ENCODE measurements at places on chromosomes 7 and 10.
A peak's percentile ranks its signal among the peaks of the same experiment; 100 is the strongest.

DNA sequence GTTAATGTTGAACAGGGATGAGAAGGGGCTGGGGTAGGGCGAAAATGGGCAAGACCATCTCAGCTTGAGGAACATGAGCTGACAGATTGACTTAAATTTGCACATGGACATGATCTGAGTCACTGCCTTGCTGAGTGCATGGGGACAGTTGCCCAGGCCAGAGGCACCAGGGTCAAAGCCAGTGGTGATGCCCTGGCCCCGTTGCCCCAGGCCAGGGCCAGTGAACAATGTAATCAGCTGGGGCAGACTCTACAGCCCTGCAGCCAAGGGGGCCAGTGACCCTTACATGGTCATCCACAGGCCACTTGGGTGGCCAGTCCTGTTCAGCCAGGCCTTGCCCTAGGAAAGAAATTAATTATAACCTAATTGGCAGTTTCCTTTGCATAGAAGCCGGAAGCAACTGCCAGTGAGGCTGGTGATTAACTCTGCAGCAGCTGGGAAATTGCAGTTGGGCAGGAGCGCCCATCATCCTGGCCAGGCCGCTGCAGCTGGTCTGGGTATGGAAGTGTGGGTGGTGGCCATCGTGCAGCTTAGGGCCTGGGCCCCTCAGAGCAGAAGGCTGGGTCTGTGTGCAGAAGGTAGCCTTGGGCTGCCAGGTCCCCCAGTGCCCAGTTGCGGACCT, 9.6 kb downstream of the RET start:
- DNase-seq = no peak

DNA sequence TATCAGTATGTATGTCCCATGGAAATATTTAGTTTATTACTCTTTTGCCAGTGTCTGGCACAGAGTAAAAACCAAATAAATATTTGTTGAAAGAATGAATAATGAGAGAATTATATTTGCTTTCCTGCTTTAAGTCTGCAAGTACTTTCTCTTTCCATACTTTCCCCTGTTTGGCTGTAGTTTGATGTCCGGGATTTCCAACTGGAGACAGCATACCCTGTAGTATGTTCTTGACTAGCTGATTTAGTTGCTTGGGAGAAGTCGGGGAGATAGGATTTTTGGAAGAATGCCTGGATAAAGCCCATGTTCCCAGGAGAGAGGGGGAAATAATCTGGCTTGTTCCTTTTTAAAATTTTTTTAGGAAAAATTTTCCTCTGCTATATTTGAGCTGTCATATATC, 516.1 kb downstream of the CCSER2 start:
- no peak for DNase-seq

DNA sequence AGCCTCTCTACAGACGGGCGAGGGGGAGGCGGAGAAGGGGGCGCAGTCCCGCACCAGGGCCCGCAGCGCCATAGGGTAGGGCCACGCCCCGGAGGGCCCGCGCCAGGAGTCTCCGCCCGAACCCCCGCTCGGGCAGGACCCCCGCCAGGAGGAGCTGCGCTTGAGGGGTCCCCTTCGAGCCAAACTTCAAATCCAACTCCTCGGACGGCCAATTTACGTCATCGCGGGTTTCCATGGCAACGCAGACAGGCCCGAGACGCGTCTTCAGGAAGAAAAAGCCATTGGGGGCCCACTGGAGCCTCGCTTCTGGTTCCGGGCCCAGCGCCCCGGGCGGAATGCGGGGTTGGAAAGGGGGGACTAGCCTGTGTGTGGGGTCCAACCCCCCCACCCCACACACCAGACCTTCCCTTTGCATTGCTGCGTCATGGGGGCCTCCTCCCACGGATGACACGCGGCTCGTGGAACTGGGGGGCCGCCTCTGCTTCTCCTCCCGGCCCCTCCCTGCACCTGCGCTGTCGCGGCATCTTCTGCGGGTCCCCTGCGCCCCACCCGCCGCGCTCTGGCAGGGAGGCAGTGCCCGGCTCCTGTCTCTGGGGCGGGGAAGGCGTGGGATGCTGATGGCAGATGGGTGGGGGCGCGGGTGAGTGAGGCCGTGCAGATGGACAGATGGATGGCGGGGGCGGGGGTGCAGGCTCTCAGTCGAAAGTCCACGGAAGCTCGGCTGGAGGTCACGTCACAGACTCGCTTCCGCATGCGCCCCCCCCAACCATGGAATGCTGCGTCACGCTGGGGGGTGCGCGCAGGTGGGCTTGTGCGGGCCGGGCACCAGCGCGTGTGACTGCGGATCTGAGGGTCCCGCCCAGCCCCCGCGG, 1.2 kb downstream of the CALY start:
- DNase-seq = peak; percentile 56

DNA sequence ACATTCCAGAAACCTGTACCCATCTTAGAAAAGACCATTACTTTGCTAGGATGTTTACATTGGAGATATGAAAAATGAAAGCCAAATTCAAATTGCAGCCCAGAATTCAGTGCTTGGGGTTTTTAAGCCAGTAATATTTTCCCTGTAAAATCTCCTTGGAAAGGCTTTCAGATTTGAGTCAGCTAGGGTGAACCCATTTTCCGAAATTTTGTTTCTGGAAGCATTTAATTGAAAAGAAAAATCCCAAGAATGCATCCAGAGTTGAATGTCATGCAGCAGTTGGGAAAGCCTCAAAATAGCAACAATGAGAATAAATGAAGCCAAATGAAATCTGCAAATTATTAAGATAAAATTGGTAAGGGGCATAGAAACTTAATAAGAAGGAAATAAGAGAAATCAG, 106.4 kb downstream of the BMPER start:
- DNase-seq = peak; percentile 50

- no peak for DNase-seq
Observed at GRCh38 chr10:75444781-75445386, 13.5 kb downstream of the LRMDA start.

- no peak for DNase-seq
Observed at GRCh38 chr7:37209195-37209594, 239.5 kb downstream of the ELMO1 start.

- no peak for DNase-seq
Observed at GRCh38 chr7:139683137-139683921, 94.5 kb downstream of the HIPK2 start.

GRCh38 chr7:38232502-38233366, 40.7 kb downstream of the TARP start:
- no peak for DNase-seq

GRCh38 chr7:27173956-27174873, at the start of gene HOXA10:
Gene HOXA10 (minus strand): TSS chr7:27174320. CDS start chr7:27174306, 14 bp downstream.
- DNase-seq = no peak

DNA sequence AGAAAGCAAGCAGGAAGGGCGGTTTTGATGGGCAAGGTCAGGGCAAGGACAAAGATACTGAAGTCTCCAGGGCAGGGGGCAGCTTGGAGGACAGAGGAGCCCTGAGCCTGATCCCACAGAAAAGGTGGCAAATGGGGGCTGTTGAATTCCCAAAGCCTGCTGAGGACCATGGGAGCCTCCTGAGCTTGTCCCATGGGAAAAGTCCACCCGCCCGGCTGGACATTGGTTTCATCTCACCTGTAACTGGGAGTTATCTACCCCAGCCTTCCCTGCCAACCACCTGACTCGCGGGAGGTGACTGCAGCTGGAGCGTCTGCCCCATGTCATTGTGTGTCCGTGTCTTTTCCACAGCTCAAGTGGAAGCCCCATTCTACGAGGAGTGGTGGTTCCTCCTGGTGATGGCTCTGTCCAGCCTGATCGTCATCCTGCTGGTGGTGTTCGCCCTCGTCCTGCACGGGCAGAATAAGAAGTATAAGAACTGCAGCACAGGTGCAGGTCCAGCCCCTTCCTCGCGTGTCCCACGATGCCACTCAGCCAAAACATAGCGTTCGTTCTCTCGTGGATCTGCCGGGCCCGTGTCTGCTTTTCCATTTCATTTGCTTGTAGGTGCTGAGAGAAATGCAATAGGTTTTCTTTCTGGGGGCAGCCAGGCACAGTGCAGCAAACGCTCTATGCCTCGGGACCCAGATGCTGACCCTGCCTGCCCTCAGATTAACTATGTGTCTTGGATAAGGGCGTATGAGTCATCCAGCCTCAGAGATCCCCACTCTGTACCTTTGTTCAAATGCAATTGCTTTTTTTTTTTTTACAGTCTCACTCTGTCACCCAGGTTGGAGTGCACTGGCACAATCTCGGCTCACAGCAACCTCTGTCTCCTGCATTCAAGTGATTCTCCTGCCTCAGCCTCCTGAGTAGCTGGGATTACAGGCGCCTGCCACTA, 444.5 kb upstream of the FOXK1 start:
- no peak for DNase-seq

- DNase-seq = no peak
Observed at GRCh38 chr7:68185631-68186456, 1189.2 kb downstream of the TYW1 start.

- DNase-seq = no peak
Observed at GRCh38 chr7:30286749-30287148, 2.4 kb downstream of the ZNRF2 start.

DNA sequence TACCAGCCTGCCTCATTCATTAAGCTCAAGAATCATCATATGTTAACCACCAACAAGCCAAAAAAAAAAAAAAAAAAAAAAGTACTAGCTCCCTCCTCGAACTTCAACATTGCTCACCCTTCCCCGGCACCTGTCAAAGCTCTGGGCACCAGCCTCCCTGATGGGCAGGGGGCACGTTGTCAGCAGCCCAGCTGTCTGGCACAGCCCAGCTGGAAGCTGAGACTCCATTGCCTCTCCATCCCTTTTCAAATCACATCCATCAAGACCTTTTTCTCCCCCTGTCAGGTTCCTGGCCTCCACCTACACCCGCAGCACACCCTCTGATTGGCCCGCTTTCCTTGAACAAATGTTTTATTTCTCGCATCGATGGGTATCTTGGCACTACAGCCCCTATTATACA, 913.3 kb upstream of the AUTS2 start:
- no peak for DNase-seq

DNA sequence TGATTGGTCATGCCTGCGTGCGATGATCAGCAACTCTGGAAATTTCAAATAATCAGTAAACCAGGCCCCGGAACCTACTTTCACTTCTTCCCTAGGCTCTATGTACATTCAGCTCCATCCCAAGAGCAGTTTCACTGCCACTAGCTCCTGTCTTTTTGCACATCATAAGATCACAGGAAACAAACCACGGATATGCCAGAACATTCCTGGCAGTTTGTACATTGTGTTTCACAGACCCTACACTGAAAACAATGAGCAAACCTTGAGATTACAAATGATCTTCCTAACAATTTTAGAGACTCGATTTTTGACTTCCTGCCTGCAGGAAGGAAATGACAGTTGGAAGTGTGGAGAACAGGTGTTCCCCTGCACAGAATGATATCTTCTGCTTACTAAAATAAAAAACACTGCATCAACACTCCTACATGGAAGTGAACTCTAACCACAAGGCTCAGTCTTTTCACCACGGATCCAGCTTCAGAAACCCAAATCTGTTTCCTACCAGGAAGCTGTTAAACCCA, 7.6 kb upstream of the TMEM236 start:
- DNase-seq = no peak

- DNase-seq = peak; percentile 50
Observed at GRCh38 chr7:123865517-123866117, 20.6 kb downstream of the HYAL4 start.

DNA sequence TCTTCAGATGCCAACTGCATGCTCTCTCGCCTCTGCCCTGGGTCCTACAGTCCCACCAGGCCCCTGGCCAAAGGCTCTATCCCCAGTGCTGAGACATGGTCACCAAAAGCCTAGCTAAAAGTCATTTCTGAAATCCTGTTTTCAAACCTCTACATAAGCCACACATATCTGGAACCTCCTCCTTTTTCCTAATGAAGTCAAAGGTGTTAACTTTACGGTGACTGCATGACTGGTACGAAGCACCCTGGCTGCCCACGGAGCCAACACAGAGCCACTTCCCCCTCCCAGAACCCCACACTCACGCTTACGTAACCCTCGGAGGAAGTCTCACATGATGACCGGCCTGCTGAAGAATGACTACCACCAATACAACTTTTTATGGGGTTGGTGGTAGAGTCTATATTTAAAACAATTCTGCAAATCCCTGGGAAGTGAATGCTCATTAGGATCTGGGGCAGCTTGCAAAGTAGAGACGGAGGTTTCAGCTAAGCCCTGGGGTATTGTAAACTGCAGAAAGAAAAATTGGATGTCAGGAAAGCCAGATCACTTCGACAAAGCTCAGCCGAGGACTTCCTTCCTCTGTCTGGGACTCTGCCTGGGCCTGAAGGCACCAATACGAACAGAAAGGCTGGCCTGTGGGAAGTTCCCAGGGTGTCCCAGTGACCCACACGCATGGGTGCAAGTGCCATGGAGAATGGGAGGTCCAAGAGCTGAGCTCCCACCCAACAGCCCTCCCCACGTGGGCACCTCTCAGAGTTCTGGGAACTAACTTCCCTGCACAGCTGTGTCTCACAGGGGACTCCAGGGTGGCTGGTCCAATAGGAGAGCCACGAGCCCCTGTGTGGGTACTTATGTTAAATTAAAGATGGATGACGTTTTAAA, 50.7 kb downstream of the PDGFA start:
- DNase-seq = no peak

- no peak for DNase-seq
Observed at GRCh38 chr7:54933643-54934042, 85.2 kb upstream of the EGFR start.

DNA sequence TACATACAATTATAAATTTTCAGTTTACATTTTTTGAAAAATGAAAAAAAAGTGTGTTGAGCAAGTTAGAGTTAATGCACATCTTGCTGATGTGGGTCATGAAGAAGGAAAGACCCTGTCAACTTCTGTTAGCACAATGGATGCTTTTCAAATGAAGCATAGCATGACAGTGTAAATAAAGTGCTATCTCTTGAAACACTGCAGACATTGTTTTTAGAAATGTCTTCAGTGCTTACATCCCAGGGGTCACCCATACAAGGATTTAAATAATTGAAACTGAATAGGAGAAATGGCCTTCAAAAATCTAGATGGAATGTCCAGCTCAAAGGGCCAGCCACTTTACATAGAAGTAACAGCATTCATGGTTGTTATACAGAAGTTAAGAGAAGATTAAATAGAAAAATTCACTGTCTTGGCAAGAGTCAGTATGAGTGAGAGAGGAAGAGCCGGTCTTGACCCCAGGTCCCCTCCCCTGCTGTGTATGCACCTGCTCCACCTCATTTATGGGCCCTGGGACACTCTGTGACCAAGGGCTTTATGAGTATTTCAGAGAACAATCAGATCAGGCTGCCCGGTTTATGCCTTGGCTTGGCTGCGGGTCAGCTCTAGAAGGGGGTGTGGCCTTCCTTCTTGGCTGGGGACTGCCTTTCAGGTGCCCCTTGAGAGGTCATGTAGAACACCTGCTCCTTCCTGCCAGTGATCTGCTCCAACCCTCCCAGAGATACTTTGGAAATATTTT, 237.7 kb upstream of the TMEM72 start:
- DNase-seq = peak; percentile 21

Data from fibroblast of gingiva (primary cell).